GM13976 (cell line): ENCODE measurements at places on chromosomes 5 and 9.

- DNase-seq = no peak
Observed at GRCh38 chr5:59260200-59260599, 633.3 kb downstream of the PDE4D start.

DNA sequence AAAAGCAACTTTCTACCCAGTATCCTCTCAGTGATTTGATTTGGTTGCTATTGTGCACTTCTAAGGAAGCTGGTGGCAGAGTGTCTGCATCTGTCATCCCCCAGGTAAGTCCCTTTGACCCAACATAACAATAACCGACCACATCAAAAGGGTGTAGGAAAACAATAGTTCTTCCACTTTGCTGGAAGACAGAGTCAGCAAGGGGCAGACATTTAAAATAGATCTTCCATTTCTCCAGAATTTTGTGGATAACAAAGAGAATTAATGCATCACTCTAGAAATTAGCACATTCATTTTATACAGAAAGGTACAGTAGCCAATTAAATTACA lies 177.5 kb downstream of the EBF1 start:
- no peak for DNase-seq

GRCh38 chr9:1879501-1879900 lies 135.6 kb upstream of the SMARCA2 start:
- DNase-seq = peak; percentile 38

GRCh38 chr9:100443781-100444768 lies 17.1 kb downstream of the MSANTD3 start:
- DNase-seq = no peak

DNA sequence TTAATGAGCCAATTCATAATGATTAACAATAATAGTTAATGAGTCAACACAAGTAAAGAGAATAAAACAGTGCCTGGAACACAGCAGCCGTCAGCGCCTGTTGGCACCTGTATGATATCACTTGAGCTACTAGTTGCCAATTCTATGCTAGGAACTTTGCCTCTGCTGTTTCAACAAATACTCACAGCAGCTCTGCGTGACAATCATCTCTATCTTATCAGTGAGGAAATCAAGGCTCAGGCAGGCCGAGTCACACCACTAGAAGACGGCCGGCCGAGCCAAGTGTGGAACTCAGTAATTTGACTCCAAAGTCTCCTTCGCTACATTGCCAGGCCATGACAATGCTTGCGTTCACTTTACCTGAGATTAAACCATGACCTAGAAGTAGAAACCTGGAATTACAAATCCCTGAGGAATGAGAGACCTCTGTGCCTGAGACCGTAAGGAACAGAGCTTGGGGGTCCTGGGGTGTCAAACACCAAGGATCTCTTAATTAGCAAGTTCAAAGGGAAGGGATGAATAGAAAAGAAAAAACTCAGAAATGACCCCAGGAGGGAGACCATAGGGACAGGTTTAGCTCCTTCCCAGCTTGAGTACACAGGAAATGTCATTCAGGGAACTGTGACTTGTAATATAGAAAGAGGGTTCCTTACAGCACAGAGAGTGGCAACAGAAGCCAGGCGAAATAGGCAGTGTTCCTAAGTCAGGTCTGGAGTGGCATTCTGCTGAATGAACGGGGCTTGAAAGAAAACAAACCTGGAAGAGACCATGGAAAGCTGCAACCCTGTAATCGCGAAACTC lies 109.1 kb downstream of the SUSD1 start:
- DNase-seq = no peak

DNA sequence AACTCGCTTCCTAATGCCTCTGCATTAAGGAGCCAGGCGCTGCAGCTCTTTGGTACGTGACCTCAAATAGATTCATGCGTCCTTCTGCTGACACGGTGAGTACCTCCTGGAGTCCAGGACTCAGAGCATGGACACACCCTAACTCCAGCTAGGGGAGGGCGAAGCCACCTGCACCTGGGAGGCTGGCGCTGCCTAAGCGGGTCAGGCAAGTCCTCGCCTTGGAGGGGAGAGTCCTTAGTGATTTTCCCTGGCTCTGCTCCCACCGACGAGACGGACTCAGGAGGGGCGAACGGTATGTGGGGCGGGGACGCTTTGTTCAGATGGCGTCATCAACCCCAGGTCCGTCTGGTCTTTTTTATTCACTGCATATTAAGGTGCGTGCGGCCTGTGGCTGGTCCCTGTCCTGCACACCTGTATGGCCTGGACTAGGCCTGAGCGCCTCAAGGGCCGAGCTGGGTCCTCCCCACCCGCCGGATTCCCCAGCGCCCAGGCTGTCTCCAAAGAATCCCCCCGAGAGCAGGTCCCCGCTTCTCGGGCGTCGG lies 50.3 kb downstream of the NSUN2 start:
- DNase-seq = no peak

DNA sequence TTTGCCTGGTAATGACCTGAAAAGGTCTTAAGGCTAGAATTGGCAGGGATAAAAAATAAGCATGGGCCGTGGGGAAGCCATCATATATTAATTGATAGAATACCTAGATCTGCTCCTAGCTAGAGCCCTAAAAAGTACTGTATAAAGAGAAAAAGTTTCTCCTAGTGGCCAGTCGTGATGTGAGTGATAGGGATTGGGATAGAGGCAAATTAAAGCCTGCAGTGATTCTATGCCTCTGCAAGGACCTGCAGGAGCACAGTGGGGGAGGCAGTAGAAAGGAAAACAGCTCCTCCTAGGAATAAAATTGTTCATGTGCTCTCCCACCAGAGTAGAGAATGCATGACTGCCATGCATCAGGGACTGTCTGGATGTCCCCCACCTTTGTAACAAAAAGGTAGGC lies 56.2 kb upstream of the FTMT start:
- DNase-seq = no peak

GRCh38 chr5:169703813-169704212 lies 66.7 kb downstream of the DOCK2 start:
- DNase-seq = no peak

GRCh38 chr9:1353291-1353690 lies 303.1 kb downstream of the DMRT2 start:
- DNase-seq = no peak

DNA sequence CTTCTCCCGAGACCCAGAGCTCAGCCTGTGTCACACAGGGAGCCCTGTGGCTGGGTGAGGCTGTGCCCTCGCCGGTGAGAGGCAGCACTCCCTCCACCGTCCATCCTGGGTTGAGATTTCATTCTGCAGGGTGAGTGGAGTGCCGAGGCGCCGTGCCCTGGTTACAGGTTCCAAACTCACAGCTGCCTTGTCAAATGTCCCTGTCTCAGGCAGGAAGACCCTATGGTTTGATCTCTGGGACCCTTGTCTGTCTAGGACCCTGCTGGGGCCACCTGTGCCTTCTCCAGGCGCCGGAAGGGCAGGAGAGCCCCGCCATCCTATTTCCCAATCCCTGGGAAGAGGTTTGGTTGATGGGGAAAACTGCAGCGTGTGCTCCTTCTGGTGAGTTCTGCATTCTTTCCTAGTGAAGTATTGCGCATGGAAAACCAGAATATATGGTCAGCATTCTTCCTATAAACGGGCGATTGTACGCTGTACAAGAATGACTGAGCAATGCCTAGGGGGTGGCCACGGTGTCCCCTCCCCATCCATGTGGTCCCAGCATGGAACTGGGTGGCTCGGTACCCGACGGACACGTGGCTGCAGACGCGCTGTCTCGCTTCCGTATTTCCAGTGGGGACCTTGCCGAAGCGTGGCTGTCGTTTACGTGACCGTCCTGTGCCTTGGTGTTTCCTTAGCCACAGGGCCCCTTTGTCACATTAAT lies 95.9 kb upstream of the COL5A1 start:
- no peak for DNase-seq

- no peak for DNase-seq
Observed at GRCh38 chr5:172439785-172440477, 14.4 kb downstream of the SH3PXD2B start.

GRCh38 chr9:14136646-14137370 lies 177.1 kb downstream of the NFIB start:
- no peak for DNase-seq

- DNase-seq = no peak
Observed at GRCh38 chr5:116440457-116441001, 134.1 kb downstream of the SEMA6A start.

GRCh38 chr9:94643741-94644140 lies 4.4 kb upstream of the FBP1 start:
- no peak for DNase-seq

DNA sequence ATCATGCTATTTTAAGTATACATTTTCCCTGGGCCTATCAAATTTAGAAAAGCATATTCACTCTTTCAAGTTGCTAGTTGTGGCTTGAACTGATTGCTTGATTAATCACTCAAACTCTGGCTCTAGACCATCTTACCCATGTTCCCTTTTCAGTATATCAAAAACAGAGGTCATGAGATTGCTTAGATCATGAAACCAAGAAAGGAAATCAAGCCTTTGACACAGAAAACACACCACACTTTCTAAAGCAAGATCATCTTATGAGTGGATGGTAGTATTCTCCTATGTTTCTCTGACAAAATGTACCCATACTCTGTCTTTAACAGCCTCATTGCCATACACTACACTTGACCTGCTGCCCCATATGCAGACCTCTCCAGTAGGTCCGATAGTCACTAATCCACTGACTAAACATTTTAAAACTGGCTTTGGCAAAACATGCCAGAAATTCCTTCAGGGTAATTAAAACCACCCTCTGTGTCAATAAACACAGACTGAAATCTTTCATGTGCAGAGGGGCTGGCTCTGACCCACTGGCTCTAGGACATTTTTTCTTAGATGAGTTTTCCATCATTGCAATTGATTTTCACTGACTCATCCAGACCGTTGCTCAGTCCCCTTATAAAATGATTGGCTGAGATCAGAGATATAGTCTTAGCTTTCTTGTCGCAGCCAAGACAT lies 18.2 kb downstream of the PPP2R2B start:
- DNase-seq = no peak

GRCh38 chr5:165393839-165394238 lies 1888.4 kb downstream of the MAT2B start:
- DNase-seq = no peak

- DNase-seq = no peak
Observed at GRCh38 chr9:70639853-70640814, 225.7 kb upstream of the KLF9 start.

- no peak for DNase-seq
Observed at GRCh38 chr9:83322438-83322837, 215.8 kb downstream of the FRMD3 start.

- DNase-seq = no peak
Observed at GRCh38 chr9:120369608-120370220, 210.3 kb downstream of the CDK5RAP2 start.

DNA sequence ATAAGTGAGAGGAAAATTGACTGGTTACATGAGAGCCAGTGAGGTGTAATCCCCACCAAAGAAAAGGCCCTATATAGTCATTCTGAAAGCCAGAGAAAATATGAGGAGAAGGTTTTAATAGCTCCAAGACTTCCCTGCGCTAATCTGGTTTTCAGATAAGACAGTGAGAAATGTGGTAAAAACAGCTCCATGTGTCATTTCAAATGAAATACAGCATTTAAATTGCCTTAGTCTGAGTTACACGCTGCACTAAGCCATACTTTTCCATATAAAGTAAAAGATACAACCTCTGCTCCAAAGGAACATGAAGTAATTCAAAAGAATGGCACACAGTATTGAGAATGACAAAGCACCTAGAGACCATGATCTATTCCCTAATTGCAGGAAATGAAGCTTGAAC lies 378.0 kb upstream of the PDE4D start:
- DNase-seq = no peak

GRCh38 chr5:5592541-5592940 lies 170.1 kb downstream of the ICE1 start:
- no peak for DNase-seq

- DNase-seq = no peak
Observed at GRCh38 chr5:149073213-149073612, 10.4 kb upstream of the SH3TC2 start.

- no peak for DNase-seq
Observed at GRCh38 chr5:1974501-1975405, 92.0 kb upstream of the IRX4 start.

GRCh38 chr9:127846443-127847177 lies 7.8 kb downstream of the ENG start:
- no peak for DNase-seq

GRCh38 chr9:84669288-84670137 lies at the start of gene NTRK2:
Gene NTRK2, plus strand, starts transcription at chr9:84669729. Its CDS starts 1,020 bp downstream, at chr9:84670749.
- peak; percentile 56 for DNase-seq

DNA sequence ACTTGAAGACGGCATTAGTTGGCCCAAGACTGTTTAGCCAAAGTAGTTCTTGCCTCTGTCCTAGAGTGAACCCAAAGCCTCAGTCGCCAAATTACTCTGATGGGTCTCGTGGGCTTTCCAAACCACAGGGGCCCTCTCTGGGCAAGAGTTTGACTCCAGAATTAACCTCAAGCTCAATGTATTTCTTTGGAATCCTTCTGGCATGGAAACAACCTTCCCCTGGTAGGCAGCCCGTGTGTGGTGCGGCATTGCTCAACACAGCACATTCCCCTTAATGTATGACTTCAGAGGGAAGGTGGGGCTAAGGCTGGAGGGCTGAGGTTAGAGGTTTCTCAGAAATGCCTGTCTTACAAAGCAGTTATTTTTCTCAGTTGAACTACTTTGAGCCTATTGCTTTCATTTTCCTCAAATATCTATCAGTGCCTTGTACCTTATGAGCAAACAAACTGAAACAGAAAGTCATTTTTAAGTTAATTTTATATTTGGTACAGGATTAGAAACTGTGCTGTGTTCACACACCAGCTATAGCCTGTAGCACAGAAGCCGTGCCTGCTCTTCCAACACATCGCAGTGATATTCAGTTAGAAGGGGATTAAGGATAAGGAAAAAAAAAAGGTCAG lies 123.9 kb upstream of the HAPLN1 start:
- peak; percentile 69 for DNase-seq

DNA sequence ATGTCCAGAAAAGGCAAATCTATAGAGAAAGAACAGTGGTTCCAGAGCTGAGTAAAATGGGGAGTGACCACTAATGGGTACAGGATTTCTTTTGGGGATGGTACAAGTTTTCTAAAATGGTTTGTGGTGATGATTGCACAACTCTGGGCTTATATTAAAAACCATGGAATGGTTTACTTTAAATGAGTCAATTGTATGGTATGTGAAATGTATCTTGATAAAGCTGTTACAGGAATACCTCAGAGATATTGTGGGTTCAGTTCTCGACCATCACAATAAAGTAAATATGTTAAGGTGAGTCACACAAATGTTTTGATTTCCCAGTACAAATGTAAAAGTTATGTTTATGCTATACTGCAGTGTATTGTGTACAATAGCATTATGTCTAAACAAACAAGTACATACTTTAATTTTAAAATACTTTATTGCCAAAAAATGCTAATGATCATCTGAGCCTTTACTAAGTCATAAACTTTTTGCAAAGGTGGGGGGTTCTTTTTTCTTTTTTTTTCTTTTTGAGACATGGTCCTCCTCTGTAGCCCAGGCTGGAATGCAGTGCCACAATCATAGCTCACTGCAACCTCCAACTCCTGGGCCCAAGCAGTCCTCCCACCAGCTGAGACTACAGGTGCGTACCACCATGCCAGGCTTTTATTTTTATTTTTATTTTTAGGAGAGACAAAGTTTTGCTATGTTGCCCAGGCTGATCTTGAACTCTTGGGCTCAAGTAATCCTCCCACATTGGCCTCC lies 65.9 kb downstream of the SHOC1 start:
- no peak for DNase-seq
